ENCODE measurements at places on chromosomes 7 and 10.

- DNase-seq: no peak
Observed at GRCh38 chr7:39211581-39211980, 233.9 kb downstream of the POU6F2 start.

GRCh38 chr10:32104622-32105509, 48.6 kb upstream of the KIF5B start:
- DNase-seq: no peak

GRCh38 chr10:74032900-74033655, 35.2 kb downstream of the VCL start:
- no peak for DNase-seq

GRCh38 chr10:43524434-43525247, 49.8 kb downstream of the ZNF239 start:
- no peak for DNase-seq
